Activated CD4-positive, alpha-beta memory T cell treated with anti-CD3 and anti-CD28 coated beads for 36 hours (primary cell): ENCODE measurements at places on chromosomes 2 and 18. TPM values are rescaled to one million over a fixed set of nuclear protein-coding genes. Genes with fewer than 3 reads are reported as not detected.

GRCh38 chr2:12652723-12653122 lies 64.0 kb upstream of the TRIB2 start:
- no peak for DNase-seq

- DNase-seq = no peak
These were observed 18.5 kb downstream of the ACKR3 start for GRCh38 chr2:236587861-236588815.

DNA sequence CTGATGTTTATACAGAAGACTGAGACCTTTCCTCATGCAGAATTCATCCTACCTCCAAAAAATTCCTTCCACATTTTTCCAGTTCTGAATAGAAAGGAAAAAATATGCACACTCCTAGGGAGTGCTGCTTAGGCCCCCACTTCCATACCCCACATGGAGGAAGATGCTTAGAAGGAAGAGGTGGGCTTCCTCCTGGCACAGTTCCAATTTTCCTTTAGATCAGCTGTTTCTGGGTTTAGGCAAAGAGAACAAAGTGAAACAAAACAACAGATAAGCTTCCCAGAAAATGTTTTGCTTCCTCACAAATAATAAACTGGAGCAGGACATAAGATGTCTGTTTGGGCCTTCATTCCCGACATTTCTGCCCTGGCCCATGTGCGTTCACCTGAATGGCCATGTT lies 172.6 kb downstream of the PRPF40A start:
- DNase-seq = no peak

DNA sequence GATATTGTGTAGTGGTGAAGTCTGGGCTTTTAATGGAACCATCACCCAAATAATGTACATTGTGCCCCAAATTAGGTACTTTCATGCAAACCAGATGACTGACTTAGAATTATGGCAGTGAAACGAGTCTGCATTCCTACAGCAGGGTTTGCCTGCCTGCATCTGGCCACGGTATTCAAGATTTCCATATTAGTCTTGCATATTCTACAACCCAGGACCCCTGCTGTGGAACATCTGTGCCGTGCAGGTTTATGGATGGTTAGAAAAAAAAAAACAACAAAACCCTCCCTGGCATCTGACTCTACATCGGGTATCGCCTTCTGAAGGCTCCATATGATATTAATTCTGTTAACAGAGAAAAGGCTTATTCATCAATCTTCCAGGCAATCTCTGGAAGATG lies 394.8 kb downstream of the DCDC2C start:
- no peak for DNase-seq

The CCDC141 gene
- 0.93 TPM for total RNA-seq

GRCh38 chr2:9310798-9311197 lies 104.2 kb downstream of the ASAP2 start:
- no peak for DNase-seq

The CFAP53 gene
- total RNA-seq = 0.26 TPM

The ZFAND2B gene
- 34.4 TPM for total RNA-seq

GRCh38 chr2:43210467-43211303 lies 15.7 kb downstream of the ZFP36L2 start:
- DNase-seq = peak; percentile 48

DNA sequence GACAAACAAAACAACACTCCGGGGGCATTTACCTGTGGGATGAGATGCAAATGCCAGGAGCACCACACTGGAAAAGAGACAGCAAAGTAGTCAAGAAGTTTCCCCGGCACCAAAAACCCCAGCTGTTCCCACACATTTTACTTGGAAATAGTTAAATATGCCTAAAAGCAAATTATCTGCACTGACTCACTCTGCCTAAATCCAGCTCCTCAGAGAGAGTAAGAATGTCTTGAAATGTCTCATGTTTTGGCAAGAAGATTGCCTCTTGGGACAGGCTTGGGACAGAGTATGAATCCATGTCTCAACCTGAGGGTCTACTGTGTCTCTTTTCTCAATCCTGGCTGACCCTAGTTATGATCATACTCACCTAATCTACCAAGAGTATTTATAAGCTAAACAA lies 87.5 kb upstream of the RIOK3 start:
- no peak for DNase-seq
